Fibroblast of skin of back (primary cell): ENCODE measurements at places on chromosomes 16 and 17.

DNA sequence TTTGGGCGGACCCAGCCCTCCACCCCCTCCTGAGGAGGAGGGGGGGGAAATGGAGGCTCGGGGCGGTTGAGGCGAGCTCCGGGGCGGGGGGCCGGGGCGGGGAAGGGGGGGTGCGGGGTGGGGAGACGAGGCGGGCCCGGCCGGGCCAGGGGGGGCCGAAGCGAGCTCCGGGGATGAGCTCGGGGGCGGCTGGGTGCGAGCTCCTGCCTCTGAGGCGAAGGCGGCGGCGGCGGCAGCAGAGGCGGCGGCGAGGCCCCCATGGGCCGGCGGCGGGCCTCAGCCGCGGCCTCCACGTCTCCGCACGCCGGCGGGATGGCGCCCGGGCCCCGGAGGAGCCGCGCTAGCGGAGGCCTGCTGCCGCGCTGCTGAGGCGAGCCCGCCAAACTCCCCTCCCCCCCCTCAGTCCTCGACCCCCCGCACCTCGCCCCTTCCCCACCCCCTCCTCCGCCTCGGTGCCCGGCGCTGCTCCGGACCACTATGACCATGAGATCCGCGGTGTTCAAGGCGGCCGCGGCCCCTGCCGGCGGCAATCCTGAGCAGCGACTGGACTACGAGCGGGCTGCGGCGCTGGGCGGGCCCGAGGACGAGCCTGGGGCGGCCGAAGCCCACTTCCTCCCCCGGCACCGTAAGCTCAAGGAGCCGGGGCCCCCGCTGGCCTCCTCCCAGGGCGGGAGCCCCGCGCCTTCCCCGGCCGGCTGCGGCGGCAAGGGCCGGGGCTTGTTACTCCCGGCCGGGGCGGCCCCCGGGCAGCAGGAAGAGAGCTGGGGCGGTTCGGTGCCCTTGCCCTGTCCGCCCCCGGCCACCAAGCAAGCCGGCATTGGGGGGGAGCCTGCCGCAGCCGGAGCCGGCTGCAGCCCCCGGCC is 596 bp downstream of the MSL1 start:
- peak; percentile 59 for DNase-seq

GRCh38 chr16:56985288-56985961 is 3.9 kb upstream of the NLRC5 start:
- DNase-seq = peak; percentile 93

DNA sequence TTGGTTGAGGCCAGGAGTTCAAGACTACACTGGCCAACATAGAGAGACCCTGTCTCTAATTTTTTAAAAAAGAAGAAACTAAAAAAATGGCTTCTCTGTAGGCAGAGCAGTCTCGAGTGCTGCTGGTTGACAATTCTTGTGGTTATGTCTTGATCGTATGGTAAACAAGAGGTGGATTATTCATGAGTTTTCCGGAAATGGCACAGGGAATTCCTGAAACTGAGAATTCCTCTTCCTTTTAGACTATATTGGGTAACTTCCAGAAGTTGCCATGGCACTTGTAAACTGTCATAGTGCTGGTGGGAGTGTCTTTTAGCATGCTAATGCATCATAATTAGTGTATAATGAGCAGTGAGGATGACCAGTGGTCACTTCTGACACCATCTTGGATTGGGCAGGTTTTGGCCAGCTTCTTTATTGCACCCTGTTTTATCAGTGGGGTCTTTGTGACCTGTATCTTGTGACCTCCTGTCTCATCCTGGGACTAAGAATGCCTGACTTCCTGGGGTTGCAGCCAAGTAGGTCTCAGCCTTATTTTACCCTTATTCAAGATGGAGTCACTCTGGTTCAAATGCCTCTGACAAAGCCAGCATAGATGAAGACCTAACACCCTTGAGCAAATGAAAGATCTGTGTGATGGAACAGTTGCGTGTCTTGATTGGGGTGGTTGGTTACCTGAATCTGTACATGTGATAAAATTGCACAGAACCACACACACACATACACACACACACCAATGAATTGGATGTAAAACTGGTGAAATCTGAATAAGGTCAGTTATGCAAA is 30.2 kb downstream of the BMERB1 start:
- peak; percentile 30 for DNase-seq

- no peak for DNase-seq
Measured at GRCh38 chr17:38908676-38909181, 16.7 kb upstream of the LASP1NB start.

GRCh38 chr16:56861092-56861610 is 3.9 kb upstream of the SLC12A3 start:
- DNase-seq = no peak

GRCh38 chr17:3695723-3696411 is at the start of gene P2RX5:
TSS of gene P2RX5 (minus strand) at chr17:3696155. CDS start at chr17:3696005, 150 bp downstream.
- DNase-seq = peak; percentile 7

DNA sequence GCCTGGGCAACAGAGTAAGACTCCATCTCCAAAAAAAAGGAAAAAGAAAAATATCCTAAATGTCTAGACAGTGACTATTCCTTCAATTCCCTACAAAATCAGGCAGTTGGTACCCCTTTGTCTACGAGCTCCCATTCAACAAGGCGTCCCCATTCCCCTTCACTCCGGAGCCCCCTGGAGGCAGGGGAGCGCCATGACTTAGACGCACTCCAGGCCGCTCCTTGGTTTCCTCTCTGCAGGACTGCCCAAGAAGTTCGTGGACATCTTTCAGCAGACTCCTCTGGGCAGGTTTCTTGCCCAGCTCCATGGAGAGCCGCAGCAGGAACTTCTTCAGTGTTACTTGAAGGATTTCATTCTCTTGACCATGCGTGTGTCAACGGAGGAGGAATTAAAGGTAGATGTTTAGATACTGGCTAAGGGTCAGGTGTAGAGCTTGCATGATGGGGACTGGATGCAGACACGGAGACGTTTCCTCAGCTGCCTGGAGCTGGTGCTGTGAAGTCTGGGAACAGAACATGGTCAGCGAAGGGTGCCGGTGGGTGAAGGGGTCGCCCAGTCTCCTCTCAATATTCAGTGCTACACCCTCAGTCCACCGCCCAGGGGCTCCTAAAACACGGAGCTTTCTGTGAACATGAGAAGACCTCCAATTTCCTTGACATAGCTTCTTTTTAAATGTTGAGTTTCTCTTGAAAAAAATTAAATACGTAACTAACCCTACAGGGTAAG is 53.3 kb upstream of the ENDOV start:
- no peak for DNase-seq

DNA sequence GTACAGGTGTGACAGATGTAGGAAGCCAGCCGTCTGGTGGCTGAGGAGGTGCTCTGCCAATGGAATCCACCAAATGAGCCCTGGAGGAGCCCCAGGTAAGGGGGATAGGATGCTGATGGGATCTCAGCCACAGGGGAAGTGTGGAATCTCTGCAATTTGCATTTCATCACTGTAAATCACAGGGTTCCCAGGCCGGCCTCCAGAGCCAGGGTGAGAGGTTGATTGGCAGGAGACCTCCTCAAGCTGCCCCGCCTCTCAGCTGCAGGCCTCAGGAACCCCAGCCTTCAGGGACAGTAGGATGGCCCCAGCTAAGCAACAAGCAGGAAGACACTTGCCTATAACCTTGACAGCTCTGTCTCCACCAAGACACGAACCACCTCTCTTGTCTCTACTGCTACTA is 39.4 kb downstream of the RTN4RL1 start:
- DNase-seq = no peak

DNA sequence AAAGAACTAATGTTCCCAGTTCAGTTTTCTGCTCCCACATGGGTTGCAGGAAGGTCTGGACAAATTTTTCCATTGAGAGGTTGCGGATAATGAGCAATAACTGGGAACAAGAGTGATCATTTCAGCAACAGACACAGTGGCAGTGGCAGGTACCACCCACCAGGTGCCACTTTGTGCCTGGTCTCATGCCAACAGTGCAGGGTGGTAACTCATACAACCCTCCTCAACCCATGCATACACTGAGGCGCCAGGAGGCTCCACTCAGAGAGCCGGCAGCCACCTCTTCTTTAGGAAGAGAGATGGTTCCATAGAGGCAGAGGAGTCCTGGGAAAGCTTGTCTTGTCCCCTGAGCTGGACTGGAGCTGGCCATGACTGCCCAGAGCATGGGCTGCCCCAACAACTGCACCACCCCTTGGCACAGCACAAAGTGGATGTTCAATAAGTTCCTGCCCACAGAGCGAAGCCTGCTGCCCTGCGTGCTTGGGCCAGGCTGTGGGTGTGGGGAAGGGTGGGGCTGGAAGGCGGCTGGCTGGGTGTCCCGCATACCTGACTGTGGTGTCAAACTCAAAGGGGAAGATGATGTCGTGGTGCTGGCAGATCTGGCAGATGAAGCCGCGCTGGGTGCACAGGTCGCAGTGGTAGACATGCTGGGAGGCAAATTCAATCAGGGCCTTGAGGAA is 6.4 kb upstream of the ARHGAP27 start:
- DNase-seq = no peak

DNA sequence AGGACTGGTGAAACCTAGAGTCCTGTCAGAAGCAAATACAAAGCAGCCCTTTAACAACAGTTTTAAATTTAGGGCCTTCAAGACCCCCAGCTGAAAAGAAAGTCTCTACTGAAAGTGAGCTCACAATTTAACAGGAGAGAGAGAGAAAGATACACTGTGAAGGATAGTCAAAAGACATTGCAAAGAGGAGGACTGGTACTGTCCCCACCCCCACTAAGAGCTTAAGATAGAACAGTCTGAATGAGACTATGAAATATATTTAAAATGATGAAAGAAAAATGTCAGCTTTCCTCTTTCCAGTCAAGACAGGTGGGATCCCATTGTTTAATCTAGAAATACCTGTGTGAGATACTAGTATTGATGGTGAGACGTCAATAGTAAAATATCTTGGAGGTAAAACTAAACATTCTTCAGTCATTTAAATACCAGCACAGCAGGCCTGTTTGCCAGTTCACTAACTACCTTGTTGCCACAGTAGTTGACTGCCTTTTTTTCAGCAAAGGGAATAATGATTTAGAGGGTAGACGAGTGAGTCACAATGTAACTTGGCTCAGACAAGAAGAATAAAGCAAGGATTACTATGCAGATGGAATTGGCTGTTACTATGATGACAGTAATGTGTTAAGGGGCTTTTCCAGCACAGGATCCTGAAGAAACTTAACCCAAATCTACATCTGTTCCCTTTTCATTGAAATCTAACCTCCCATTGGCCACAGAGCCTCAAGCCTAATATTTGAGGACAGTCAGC is 47.2 kb upstream of the RASL10B start:
- peak; percentile 39 for DNase-seq

GRCh38 chr16:75237398-75238131 is 13.9 kb downstream of the BCAR1 start:
- DNase-seq = no peak

GRCh38 chr17:80065478-80066170 is 29.2 kb downstream of the CCDC40 start:
- DNase-seq = no peak

- no peak for DNase-seq
Measured at GRCh38 chr16:7505495-7505894, 172.8 kb downstream of the RBFOX1 start.

DNA sequence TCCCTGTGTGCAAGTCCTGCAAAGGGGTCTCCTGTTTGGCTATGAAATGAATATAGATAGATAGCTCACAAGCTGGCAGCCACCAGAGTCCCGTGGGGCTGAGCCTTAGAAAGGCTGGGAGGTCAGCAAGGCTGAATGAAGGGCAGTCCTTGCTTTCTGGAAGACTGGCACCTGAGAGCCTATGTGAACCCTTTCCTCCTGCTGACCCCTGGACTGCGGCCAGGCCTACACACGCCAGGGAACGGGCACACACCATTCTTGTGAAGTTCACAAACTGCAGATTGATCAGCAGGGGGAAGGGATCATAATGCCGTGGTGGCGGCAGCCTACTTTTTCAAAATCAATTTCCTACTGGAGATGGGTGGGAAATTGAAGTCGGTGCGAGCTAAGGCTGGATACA is 985 bp upstream of the C17orf107 start:
- no peak for DNase-seq

DNA sequence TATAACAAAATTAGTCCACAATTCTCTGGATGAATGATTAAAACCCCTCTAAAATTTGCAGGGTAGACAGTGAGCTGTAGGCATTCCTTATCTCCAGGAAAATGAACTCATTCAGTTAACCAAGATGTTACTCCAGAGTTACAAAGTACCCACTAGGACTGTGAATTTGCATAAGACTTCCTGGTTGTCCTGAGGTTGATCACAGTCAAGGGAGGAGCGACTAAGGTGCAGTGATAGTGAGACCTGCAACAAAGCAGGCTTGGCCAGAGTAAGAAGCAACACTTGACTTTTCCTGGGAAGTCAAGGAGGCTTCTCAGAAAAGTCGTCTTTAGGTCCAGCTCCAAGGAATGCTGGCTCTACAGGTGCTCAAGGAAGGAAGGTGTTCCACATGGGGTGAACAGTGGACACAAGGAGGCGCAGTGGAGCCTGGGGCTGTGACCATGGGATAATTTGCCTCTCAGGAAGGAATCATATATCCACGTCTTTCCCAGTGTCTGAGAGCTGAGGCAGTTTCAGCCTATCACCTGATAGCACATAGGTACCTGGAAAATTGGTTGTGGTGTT is 821.1 kb upstream of the EEF2KMT start:
- no peak for DNase-seq

DNA sequence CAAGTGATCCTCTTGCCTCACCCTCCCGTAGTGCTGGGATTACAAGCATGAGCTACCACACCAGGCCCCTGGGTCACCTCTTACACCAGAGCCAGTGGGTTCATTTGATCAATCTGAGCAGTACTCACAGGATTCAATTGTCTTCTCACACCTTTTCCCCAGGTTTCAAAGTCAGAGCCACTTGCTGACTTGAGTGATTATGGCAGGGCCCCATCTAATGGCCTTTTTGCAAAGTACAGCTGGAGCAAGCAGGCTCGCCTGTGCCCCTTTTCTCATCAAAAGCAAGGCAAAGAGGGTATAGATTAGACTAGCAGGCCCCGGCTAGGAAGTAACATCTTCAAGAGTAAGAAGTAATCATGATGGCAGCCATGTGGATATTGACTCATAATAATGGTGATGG is 114.8 kb upstream of the NOL11 start:
- peak; percentile 18 for DNase-seq

DNA sequence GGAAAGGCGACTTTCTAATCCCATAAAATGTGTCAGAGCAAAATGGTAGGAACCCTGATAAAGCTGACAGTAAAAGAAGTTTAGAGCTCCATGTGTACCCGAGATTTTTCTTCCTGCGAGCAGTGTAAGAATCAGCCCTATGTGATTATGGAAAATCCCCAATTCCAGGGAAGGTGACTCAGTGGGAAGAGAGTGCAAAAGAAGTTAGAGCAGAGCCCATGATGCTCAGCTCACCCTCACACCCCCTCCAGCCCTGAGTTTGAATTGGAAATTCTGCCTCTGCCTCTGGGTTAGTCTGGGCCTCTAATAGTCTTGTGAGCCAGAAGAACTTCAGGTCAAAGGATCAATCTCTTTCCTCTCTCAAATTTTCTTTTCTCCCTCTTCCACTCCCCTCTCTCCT is 12.5 kb downstream of the C17orf78 start:
- peak; percentile 42 for DNase-seq
